ENCODE measurements at places on chromosomes 6 and 20.

DNA sequence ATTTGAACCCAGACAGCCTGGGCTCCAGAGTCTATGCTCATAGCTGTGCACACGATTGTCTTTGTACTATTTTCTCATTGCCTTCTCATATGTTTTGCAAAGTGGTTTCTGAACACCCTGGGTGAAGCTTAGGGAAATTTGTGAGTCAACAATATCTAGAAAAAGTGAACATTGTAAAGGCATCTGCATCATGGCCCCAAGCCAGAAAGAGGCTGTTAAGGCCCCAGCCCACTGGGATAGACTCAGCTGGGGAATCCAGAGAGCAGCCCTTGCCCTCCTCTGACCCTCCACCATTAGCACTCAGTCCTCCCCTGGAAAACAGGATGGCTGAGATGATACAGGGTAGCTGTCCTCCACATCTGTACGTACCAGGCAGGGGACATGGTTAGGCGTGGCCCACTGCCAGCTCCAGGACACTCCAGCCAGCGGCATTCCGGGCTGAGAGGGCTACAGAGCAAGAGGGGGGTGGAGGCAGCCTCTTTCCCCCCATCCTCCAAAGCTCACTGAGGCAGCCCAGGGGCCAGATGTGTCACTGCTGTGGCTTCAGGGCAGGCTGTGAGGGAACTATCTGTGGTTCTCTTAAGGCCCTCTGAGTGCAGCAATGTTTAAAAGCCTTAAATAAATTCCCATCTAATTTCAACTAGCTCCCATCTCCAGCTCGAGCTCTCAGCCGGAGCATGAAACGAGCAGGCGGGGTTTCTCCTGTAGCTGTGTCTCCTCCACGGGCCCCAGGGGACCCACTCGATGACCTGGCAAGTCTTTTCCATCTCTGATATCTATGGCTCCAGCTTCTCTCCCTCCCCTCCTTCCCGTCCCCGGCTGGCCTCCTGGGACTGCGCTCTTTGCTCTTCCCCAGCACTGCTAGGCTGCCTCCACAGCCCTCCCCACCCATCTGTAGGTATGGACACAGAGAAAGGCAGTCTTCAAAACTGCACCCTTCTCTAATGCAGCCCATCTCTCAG is 209.4 kb upstream of the LRFN2 start:
- no peak for DNase-seq

- DNase-seq, result no peak
These were observed 1.6 kb downstream of the TNFRSF6B start for GRCh38 chr20:63697868-63698545.

DNA sequence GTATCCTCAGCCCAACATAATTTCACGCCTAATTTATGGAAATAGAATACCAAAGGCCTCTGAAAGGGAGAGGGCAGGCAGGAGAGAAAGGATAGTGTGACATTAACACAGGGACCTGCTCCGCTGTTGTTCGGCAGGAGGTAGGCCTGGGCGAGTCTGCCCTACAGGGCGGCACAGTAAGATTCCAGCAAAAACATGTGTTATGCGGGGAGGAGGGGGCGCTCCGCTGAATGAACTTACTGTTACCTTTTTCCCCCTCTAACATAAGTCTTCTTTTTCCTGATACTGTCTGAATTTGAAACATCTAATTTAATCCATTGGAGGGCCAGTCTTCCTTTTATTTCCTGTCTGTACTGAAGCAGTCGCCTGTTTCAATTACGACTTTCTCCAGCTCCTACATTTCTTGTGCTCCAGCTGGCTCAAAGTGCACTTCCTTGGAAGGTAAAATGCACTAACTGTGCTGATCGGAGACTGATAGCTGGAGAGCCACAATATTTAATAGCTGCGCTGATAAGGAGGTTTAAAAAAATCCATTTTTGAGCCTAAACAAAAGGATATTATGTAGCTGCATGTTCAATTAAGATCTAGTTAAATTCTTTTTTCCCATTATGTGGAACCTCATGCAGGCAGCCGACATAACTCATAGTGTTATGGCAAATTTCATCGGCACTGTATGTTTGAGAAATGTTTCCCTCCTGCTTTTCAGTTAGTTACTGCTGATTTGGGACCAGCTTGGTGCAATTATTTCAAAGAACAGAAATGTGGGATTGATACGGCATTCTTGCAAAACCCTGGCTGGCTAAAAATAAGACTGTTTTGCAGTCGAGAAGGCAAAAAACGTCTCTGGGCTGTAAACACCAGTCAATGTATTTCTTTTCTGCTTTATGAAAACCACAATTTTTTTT is 193.0 kb downstream of the FOXC1 start:
- peak; percentile 19 for DNase-seq

DNA sequence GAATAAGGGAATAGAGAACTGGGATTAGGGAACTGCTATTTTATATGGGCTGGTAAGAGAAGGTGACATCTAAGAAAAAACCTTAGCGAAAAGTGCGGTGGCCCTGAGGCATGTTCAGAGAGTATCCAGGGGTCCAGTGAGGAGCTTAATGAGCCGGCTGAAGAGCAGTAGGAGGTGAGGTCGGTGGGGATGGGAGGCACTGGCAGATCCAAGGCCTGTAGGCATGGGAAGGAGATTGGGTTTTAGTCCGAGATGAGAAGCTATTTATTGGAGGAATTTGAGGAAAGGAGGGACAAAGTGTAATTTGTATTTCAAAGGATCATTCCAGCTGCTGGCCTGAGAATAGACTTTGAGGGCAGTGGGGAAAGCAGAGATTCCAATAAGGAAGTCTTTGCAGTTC is 123.8 kb downstream of the QKI start:
- no peak for DNase-seq

DNA sequence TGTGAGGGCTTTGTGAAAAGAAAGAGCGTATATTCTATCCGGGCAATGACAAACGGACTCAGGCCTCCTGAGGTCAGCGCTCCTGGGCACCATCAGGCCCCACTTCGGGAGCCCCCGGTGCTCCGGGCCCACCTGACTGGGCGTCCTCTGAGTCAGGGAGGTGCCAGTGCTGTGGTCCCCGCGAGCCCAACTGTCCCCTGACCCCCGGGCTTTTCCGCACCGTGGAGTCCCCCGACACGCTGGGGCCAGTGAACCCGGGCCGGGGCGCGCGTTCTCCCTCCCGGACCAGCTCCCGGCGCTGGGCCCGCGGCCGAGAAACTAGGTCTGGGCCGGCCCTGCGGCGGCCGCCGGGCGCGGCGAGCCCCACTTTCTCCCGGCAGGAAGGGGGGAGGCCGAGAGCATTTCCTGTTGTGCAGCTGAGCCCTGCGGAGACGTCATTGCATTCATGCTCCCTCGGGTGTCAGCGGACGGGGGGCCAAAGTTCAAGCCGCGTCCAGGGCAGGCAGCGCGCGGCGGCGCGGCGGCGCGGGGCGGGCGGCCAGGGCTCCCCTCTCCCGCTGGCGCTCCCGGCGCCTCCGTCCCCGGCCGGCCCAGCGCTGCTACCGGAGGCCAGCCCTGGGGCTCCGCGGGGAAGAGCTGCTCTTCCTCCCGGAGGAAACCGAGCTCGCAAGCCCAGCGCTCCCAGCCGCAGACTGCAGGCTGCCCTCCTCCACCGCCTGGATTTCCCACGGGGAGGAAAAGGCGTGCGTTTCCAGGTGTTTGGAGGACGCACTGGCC is 18.3 kb downstream of the HIVEP2 start:
- DNase-seq, result no peak

DNA sequence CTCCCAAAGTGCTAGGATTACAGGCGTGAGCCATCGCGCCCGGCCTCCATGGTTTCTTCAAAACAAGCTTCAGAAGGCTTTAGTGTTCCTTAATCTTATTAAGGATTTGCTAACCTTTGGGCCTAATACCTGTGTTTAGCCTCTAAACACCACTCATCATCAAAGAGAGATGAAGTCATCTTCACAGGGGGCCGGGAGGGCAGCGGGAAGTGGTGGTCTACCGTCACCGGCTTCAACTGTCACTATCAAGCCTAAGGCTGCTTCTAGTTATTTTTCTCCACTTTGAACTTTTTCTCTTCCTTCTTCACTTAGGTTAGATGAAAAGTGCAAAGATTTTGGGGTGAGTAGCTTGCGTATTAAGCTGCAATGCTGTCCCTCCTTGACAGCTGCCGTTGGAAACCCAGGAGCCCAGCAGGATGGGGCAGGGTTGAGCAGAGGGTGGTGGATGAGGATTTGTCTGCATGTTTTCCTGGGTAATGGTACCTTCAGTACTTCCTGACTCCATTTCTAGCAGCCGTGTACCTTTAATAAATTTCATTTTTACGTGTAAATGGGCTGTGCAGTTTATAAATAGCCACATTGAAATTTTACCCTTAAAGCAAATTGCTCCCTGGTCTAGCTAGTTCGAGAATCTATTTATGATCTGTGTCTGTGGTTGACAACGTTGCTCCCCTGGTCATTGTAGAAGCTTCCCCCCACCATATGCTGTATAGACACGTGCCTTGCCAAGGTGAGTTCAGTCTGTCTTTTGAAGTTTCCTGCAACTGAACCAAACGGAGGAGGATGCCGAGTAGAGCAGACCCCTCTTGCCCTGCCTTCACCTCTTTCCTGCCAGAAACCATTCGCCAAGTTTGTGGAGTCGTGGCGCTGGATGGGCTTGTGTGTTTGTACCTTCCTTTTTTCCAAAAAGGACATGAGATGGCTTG is 64.8 kb downstream of the SYNJ2 start:
- no peak for DNase-seq

GRCh38 chr20:4666001-4666479 is 55.7 kb upstream of the PRND start:
- DNase-seq, result no peak

- no peak for DNase-seq
These were observed 13.1 kb downstream of the KCNS1 start for GRCh38 chr20:45087814-45088213.

DNA sequence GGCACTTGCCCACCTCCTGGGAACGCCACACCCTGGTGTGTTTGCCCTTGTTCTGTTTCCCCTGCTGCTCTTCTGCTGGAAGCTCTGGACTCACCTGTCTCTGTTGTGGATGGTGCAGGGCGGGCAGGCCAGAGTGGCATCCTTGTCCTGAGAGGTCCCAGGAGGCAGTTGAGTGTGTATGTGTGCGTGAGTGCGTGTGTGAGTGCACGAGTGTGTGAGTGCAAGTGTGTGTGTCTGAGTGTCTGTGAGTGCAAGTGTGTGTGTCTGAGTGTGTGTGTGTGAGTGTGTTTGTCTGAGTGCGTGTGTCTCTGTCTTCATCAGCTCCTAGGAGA is 12.2 kb downstream of the IGF2R start:
- no peak for DNase-seq

GRCh38 chr20:43529457-43530153 is 22.1 kb downstream of the L3MBTL1 start:
- no peak for DNase-seq

GRCh38 chr6:29651413-29652197 is 5.3 kb upstream of the MOG start:
- no peak for DNase-seq

- DNase-seq, result no peak
These were observed 7.3 kb downstream of the PNRC1 start for GRCh38 chr6:89087881-89088280.

GRCh38 chr6:167719920-167720319 is 106.8 kb upstream of the AFDN start:
- DNase-seq, result no peak

DNA sequence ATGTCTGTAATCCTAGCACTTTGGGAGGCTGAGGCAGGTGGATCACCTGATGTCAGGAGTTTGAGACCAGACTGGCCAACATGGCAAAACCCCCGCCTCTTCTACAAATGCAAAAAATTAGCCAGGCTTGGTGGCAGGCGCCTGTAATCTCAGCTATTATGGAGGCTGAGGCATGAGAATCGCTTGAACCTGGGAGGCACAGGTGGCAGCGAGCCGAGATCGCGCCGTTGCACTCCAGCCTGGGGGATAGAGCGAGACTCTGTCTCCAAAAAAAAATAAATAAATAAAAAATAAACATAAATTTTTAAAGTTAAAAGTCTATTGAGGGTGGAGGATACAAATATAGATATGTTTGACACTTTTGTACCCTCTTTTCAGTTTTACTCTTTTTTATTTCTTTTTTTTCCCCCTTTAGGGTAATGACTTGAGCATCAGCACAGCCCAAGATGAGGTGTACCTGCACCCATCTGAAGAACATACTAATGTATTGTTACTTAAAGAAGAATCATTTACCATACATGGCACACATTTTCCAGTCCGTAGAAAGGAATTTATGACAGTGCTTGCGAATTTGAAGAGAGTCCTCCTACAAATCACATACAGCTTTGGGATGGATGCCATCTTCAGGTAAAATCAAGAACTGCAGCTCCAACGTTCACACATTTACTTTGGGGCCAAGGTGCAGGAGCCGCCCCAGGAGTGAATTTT is 368.9 kb downstream of the LAMA2 start:
- peak; percentile 55 for DNase-seq

DNA sequence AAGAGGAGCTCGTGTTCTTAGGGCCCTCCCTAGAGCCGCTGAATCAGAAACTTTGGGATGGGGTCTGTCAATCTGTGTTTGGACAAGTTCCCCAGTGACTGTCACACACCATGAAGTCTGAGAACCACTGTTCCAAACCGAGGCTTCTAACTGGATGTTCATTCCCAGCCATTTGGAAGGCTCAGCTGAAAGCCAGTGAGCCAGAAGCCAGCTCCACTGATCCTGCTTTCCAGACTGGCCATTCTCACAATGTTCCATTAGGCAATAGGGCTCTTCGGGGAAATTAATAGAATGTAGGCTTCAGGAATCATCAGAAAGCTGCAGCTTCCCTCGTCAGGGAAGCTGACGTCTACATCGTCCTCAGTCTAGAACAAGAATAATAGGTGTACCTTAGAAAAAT is 90.8 kb upstream of the QKI start:
- no peak for DNase-seq

- peak; percentile 32 for DNase-seq
These were observed 24.5 kb downstream of the TOX2 start for GRCh38 chr20:43938932-43939761.
